GM03348 (cell line): ENCODE measurements at places on chromosomes 16 and 17.

DNA sequence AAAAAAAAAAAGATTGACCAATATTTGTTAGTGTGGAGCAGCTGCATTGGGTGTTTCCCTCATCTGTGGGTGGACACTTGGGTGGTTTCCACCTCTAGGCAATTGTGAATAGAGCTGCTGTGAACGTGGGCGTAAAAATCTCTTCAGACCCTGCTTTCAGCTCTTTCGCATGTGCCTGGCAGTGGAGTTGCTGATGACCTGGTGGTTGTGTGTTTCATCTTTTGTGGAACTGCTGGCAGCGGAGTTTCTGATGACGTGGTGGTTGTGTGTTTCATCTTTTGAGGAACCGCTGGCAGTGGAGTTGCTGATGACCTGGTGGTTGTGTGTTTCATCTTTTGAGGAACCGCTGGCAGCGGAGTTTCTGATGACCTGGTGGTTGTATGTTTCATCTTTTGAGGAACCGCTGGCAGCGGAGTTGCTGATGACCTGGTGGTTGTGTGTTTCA is 21.4 kb downstream of the ZC3H18 start:
- DNase-seq = peak; percentile 48

DNA sequence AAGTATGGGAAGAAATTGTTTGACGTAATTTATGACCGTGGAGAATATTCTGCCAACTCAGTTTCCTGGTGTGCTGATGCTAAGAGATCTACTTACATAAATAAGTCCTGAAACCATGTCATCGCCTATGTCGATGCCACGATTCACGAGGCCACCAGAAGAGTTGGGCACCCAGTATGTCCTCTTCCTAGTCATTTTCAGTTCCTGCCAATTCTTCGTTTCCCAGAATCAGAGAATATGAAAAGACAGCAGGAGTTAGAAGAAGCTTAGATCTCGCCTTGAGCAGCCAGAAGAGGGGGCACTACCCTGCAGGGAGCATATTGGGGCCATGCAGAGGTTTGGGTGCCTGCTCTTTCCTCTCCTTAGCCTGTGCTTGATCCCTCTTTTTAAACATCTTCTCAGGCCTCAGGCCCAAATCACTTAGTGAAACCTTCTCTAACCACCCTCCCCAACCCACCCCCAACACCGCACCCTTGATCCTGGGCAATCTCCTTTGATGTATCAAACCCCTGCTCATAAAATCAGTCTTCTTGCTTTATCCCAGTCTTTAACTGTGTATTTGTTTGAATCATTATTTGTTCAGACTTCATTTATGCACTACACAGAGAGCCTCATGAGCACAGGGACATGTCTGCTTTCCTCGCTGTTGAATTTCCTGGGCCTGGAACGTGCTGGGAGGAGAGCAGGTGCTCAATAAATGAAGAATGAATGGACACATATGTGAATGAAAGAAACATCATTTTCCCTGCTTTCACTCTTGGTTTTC is 12.2 kb upstream of the LONP2 start:
- peak; percentile 56 for DNase-seq

DNA sequence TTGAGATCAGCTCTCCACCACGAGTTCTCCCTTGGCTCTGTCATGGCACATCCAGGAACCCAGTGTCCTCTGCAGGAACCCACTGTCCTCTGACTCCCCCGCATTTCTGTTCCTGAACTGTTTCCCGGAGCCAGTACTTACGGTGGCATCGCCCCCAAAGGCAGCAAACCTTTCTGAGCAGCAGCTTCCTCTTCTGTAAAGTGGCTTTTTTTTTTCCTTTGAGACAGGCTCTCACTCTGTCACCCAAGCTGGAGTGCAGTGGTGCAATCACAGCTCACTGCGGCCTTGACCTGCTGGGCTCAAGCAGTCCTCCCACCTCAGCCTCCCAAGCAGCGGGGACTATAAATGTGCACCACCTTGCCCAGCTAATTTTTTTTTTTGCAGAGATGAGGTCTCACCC is 32.2 kb downstream of the NAGPA start:
- DNase-seq = no peak

- no peak for DNase-seq
These were observed 339.0 kb downstream of the CDH13 start for GRCh38 chr16:82965808-82966207.

- no peak for DNase-seq
These were observed 102.8 kb downstream of the CMIP start for GRCh38 chr16:81547194-81547938.
